ENCODE measurements at places on chromosomes 1 and 21.
A peak's percentile ranks its signal among the peaks of the same experiment; 100 is the strongest.

DNA sequence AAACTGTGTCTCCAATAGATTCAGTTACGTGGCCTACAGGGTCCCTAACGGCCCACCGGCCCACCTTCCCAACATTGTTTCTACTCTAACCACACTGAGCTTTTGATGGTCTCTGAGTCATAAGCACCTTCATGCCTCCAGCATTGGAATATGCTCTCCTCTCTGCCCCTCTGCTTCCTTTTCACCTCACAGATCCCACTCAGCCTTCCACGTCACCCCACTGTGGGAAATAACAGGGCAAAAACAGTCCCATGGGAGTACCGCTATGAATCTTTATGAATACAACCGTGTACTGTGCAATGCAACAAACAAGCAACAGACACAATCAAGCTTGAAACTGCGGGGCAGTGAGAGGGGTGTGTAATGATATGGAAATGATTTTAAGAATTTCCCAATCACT lies 5.3 kb upstream of the SARS1 start:
- DNase-seq = peak; percentile 35

DNA sequence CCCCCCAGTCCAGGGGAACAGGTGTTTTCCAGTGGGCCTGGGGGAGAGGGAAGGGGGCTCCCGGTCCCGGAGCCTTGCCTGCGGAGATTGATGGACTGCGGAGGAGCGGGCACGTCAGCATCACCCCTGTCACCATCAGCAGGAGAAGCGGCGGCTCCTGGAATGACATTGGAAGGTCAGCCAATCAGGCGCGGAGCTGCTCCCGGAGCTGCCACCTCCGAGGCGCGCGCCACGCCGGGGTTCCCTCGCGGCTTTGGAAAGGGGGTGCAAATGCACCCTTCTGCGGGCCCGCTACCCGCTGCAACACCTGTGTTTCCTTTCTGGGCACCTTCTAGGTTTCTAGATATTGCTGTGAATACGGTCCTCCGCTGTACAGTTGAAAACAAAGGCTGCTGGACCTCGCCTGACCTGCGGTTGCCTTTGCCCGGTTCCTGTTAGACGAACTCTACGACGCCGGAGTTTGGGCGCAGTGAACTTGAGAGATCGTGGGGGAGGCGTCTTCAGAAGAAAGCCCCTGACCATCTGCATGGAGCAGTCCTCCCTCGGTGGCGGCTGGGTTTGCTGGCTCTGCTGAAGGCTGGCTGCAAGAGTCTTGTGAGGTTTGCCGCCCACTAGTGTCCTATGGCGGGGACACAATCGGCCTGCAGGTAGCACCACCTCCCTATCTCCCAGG lies 5.3 kb downstream of the DSCAM start:
- no peak for DNase-seq

DNA sequence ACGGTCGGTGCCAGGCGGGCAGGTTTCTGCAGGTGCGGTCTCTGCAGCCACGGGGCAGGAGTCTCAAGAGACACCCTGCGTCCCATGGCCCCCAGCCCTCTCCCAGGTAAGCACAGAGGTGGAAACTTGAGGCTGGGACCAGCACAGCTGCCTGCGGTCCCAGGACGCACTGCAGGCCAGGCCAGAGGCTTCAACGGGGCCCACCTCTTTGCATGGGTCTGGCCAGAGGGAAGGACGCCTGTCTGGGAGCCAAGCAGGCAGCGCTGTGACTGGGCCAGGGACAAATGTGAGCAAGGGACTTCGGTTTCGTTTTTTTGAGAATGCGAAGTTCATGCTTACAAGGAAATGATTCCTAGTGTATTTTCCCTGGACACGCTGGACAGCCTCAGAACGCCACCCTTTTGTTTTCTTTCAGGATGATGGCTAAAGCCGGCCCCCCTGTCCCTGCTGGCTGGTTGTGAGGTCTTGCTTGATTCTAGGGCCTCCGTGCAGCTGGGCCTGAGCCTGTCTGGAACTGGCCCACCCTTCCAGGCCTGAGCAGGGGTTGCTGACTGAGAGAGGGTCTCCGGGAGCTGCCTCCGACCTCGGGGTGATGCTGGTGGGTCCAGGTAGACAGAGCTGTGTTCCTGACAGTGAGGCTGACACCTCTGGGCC lies 38.3 kb downstream of the MORN1 start:
- DNase-seq = no peak

DNA sequence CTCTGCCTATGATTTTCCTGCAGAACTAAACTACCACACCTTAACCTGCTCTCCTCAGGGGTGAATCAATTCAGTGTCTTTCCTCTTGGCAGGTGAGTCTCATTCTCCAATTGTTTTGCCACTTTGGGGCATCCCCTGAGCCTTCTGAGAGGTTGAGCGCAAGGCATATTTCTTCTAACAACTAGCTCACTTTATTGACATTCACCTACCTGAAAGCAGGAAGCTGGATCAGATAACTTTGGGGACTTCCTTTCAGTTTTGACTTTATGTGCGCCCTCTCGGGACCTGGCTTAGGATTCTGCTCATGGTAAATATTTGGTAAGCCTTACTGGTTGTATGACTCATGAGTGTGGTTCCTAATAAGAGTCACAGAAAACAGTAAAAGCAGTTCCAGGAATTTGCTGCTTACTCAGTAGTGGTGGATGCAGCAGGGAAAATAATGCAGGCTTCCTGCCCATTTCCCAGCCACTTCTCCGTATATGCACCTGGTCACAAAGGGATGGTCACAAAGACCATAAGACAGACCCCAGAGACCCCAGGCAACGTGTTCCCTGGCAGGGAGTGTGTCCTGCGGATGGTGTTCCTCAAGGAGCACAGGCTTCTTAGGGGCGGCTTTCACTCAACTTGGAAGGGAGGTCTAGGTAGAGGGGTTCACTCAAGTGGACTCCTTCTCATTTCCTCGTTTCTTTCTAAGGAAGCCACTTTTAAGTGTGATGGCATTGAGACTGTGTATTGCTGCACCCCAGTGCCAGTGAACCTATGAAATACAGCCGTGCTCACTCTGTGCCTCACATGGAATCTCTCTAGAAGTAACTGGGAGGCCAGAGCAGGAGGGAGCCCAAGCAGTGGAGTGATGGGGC lies 22.0 kb upstream of the BATF3 start:
- peak; percentile 69 for DNase-seq

DNA sequence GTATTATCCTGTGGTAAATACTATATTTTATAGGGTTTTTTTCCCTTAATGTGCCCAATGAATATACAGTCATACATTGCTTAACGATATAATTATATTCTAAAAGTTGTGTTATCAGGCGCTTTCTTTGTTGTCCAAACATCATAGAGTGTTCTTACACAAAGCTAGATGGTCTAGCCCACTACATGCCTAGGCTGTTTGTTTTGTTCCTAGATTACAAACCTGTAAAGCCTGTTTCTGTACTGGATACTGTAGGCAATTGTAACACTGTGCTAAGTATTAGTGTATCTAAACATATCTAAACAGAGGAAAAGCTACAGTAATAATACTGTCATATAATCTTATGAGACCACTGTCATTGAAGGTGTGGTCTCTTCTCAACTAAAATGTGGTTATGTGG lies 242.6 kb upstream of the C1orf105 start:
- DNase-seq = no peak

DNA sequence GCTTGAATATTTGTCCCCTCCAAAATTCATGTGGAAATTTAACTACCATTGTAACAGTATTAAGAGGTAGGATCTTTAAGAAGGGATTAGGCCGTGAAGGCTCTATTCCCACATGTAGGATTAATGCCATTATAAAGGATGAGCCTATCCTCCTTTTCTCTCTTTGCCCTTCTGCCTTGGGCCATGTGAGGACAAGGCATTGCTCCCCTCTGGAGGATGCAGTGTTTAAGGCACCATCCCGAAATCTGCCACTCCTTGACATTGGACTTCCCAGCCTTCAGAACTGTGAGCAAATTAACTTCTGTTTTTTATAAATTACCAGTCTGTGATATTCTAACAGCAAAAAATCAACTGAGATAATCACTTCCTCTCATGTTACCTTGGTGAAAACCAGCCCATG lies 124.4 kb downstream of the TOMM20 start:
- no peak for DNase-seq

DNA sequence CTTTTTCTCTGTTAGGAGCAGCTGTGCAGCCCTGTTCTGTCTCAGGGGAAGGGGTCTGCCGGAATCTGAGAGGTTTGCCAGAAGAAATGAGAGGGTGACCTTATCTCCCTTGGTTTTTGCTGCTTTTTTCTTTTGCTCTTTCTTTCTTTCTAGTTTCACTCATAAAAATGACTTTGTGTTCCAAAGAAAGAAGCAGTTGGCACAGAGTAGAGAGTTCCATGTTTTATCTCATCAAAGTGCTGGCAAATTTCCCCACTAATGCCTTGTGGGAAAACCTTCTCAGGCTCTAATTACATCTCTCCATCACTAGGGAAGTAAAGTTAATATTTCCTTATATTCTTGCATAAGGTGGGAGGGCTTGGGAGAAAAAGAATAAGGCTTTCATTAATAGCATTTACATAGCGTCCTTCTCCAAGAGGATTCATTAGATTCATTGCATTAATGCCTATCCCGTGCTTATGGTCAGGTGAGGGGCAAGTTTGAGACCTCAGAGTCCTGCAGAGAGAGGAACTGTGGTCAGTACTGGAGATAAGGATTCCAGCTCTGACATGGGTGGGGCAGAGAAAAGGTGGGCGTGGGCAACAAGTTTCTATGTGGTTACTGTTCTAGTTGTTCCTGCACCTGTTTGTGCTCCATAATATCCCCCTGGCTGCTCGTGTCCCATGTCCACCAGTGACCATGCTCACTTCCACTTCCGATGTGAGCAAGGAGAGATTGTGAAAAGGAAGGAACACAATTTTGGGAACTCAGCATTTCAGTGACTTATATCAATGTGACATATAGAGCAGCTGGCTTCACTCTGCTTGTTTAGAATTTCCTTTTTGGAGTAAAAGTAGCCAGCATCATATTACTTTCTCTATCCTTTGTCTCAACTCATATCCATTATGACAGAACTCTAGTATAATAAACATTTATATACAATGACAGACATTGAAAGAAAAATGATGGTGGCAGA lies 79.5 kb downstream of the DISC1 start:
- DNase-seq = peak; percentile 72

DNA sequence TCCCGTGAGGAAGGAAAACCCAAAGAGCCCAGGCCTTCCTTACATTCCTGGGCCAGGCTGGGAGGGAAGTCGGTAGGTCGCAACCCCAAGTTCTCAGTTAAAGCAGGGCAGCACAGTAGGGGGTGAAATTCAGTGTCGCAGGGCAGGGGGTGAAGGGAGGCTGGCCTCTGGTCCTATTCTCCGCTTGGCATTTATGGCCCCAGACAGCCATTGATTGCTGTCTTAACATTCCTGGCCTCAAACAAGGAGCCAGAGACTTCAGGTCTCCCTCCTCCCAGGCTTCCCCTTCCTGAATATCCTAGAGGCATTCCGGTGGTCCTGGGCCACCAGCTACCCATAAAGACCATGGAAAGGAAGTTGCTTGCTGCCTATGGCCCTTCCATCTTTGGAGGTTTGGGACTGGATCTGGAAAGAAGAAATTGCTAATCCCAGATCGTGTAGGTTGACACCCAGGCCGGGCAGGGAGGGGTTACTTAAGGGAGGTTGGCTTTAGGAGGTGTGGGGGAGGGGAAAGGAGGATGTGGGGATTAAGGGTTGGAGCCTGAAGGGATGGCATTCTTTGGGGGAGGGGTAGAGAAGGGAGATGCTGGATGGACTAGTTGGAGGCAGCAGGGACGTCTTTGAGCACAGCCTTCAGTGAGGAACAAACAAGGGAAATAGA lies 1.7 kb downstream of the LIN28A start:
- no peak for DNase-seq

DNA sequence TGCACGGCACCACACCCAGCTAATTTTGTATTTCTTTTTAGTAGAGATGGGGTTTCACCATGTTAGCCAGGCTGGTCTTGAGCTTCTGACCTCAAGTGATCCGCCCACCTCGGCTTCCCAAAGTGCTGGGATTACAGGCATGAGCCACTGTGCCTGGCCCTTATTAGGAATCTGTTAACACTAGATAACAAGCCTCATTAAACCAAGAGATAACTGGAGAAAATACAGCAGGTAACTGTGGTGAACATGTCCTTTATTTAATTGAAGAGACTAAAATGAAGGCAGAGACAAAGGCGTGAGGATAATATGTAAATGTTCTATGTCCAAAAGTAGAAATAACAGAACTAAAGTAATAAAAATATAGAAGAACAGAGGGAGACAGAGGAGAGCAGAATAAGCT lies 71.8 kb upstream of the DNAJC6 start:
- no peak for DNase-seq

DNA sequence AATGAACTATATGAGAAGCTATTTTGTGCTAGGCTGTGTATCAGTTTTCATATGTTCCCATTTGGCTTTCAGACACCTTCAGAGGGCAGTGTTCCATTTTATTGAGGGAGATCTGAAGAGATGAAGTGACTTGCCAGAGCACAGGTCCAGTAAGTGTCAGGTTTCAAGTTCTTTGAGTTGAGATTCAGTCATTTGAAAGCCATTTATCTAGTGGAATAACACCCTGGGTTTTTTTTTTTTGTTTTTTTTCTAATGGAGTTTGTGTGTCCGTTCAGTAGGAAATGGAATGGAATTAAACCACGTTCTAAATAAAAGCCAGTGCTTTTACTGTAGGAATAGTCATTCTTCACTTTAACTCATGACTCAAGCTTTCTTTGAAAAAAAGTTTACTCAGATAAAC lies 652.9 kb upstream of the USP24 start:
- DNase-seq = peak; percentile 55

DNA sequence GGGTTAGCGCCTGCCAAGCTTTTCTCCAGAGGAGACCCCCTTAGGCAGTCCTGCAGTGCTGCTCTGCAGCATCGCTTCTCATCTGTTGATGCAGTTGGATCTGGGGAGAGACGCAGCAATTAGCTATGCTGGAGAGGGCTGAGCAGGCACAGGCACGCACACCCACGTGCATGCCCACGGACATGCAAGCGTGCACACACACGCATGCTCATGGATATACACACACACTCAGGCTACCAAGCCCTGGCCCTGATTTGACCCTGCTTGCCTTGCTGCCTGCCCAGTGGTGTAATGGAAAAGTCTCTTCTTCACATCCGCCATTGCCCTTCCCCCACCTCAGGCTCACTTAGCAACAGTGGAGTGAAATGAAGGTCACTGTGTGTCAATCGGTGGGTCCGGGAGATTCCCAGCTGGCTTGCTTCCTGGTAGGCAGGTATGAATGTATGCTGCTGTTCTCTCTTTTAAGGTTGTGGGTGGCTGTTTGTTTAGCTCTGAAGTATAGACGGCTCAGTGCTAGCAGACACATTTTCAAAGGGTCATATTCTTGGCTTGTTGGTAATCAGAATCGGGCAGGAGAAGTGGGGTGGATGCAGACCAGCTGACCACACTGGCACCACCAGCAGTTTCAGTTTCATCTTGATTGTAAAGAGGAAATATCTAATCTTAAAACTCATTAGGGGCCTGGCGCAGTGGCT lies 9.5 kb downstream of the ATP1B1 start:
- no peak for DNase-seq

GRCh38 chr1:35544976-35545375 lies 12.2 kb downstream of the KIAA0319L start:
- DNase-seq = peak; percentile 47

DNA sequence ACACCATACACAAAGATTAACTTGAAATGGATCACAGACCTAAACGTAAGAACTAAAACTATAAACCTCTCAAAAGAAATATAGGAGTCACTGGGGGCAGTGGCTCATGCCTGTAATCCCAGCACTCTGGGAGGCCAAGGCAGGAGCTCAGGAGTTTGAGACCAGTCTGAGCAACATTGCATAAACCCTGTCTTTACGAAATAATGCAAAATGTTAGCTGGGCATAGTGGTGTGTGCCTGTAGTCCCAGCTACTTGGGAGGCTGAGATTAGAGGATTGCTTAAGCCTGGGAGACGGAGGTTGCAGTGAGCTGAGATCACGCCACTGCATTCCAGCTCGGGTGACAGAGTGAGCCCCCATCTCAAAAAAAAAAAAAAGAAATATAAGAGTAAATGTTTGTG lies 46.7 kb upstream of the SERBP1 start:
- DNase-seq = no peak

All from fibroblast of the aortic adventitia (primary cell).